ENCODE measurements at places on chromosomes 11 and 22. TPM values are rescaled to one million over a fixed set of nuclear protein-coding genes. Genes with fewer than 3 reads are reported as not detected.

OR8B8 gene
- total RNA-seq, result not detected

FOSL1 gene
- total RNA-seq, result 101 TPM

KDM4E gene
- not detected for total RNA-seq

MRGPRX4 gene
- not detected for total RNA-seq

TCN1 gene
- total RNA-seq, result 0.46 TPM

INS gene
- not detected for total RNA-seq

ACCS gene
- total RNA-seq, result 11.5 TPM

PTPRJ gene
- 79.8 TPM for total RNA-seq

DAGLA gene
- total RNA-seq, result 8.6 TPM

GPR137 gene
- 24.6 TPM for total RNA-seq

XNDC1N gene
- 3.4 TPM for total RNA-seq

BBOX1 gene
- not detected for total RNA-seq

CHADL gene
- not detected for total RNA-seq

TMPRSS13 gene
- total RNA-seq, result not detected

NLRP6 gene
- total RNA-seq, result not detected

SLCO2B1 gene
- total RNA-seq, result 3.4 TPM

ST14 gene
- 0.10 TPM for total RNA-seq

LRRC55 gene
- total RNA-seq, result not detected

MS4A5 gene
- total RNA-seq, result not detected

XRRA1 gene
- 6.4 TPM for total RNA-seq

LYVE1 gene
- 0.64 TPM for total RNA-seq

SGSM1 gene
- total RNA-seq, result 1.1 TPM

SLC5A12 gene
- total RNA-seq, result not detected

GGT1 gene
- 85.7 TPM for total RNA-seq

KCNJ11 gene
- total RNA-seq, result 6.8 TPM

SLC1A2 gene
- total RNA-seq, result 0.12 TPM

C11orf91 gene
- 1.5 TPM for total RNA-seq

P2RX6 gene
- 0.50 TPM for total RNA-seq

THRSP gene
- not detected for total RNA-seq

TIMP3 gene
- total RNA-seq, result 1.3 TPM

P4HA3 gene
- total RNA-seq, result 47.6 TPM

TMEM25 gene
- 0.36 TPM for total RNA-seq

ALDH3B1 gene
- total RNA-seq, result 145 TPM

GUCY1A2 gene
- total RNA-seq, result 0.05 TPM

OR2AG1 gene
- total RNA-seq, result not detected

PARVG gene
- total RNA-seq, result not detected

RTN3 gene
- total RNA-seq, result 101 TPM

OR56B1 gene
- not detected for total RNA-seq

IFITM10 gene
- 1.1 TPM for total RNA-seq
